Foreskin melanocyte (primary cell): ENCODE measurements at places on chromosomes 7 and 10.

DNA sequence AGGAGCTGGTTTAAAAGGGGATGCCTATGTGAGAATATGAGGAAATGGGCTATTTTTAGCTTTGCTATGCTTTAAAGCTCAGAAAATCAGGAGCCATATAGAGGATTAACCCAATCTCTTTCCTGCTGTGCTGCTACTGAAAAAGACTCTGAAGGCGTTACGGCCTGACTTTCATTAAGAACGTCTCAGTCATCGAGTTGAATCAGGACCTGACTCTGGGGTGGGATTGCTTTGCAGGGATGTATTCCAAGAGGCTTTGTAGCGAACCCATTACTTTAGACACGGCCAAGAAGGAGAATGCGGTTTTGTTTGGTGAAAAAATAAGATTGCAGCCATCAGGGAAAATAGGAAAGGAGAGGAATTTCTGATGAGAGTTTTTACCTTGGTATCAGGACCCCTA is 426.9 kb downstream of the CCSER2 start:
- no peak for DNase-seq

GRCh38 chr7:68235937-68236336 is 1239.3 kb downstream of the TYW1 start:
- DNase-seq, result peak; percentile 86

DNA sequence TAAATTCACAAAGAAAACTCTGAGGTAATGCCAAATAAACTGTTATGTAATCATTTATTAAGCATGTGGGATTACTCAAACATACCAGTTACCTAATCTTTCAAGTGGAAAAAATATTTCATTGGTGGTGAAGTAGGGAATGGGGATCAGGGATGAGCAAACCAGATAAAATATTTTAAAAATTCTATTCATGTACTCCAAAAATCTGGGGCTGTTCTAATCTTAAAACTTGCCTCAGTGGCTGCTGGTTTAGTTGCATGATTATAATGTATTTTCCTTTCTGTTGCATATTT is 19.5 kb downstream of the LMOD2 start:
- DNase-seq, result no peak

DNA sequence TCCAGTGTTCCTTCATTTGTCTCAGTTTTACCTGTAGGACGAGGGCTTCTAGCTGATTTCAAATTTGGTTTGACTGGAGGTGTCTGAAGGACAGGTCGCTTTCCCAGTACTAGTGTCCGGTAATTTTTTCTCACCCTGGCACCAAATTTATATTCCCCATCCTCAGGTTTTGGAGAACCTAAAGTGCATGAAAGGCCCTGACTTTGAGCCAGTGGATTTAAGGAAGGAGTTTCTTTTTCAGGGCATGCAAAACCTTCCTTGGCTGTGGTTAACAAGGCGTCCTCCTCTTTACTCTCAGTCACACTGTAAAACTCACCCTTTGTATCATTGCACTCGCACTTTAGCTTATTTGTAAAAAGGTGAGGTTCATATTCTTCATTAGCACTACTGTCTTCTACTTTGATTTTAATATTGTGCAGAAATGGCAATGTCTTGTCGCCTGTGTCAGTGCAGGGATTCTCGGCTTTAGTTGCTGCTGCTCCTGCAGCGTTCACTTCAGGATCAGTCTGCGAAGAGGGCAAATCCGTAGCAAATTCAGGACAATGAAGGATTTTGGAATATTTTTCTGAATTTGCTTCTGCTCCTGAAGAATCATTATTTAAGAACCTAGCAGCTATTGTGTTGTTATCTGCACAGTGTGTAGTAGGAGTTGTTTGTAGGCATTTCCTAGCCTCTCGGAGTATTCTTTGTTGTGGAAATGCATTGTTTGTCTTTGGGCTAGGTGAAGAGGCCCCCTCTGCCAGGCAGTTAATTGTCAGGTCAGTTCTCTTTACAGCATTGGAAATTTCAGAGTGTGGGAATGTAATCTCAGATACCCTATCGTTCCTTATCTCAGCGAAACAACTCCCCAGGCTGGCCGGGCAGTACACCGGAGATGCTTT is 9.9 kb downstream of the SKIDA1 start:
- no peak for DNase-seq

- no peak for DNase-seq
These were observed 250.3 kb downstream of the TCERG1L start for GRCh38 chr10:131061216-131061615.

- DNase-seq, result no peak
These were observed 24.0 kb downstream of the HABP2 start for GRCh38 chr10:113576852-113577251.

GRCh38 chr7:129784783-129785684 is 167.7 kb downstream of the UBE2H start:
- DNase-seq, result peak; percentile 17

- peak; percentile 82 for DNase-seq
These were observed 537.4 kb upstream of the SORCS1 start for GRCh38 chr10:107701943-107702342.

GRCh38 chr7:27579565-27579964 is 83.1 kb downstream of the HIBADH start:
- DNase-seq, result no peak

DNA sequence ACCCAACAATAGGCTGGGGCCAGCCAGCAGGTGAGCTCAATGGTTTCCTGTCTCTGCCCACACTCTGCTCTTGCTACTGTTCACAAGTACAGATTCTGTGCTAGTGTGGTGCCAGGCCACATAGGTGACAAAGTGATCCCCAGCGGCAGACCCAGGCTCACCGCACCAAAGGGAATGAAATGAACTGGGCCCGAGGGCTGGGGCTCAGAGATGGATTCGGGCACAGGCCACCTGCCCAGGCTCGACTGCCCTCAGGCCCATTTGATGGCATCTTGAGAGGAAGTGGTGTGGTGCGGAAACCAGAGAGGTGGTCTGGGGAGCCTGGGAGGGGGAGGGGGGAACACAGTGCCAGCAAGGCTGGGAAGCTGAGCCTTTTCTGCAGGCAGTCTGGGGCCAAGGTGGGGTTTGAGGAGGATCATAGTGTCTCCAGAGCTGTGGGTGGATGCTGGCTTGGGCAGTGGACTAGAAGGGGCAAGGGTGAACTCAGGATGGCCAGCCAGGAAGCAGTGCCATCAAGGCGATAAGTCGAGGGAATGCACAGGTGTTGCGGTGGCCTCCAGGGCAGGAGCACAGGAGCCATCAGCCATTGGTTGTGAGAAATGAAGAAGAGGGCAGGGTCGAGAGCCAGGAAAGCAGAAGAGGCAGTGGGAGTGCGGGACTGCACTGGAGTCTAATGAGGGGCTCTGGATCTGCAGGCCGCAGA is 85.2 kb downstream of the ARHGAP22 start:
- DNase-seq, result no peak

DNA sequence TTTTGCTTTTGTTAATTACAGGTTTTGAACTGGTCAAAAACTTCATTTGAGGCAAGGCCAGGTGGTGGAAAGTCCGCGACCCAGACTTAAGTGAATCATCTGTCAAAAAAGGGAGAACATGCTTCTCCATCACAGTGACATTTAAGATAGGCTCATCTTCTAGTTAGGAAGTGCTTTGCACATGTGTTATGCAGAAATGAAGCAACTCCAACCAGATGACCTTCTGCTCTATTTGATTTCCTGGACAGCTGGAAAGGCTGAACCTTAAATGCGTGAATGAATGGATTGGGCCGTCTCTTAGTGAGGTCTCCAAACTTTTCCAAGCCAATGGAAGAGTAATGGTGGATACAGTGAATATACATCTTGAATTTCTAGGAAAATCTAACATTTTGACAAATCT is 101.6 kb upstream of the FAM13C start:
- DNase-seq, result no peak

GRCh38 chr10:92146781-92147180 is 144.1 kb downstream of the CPEB3 start:
- no peak for DNase-seq

GRCh38 chr10:118799777-118800176 is 45.0 kb upstream of the CACUL1 start:
- no peak for DNase-seq

- no peak for DNase-seq
These were observed 190.0 kb downstream of the PLXNA4 start for GRCh38 chr7:132386201-132386681.

DNA sequence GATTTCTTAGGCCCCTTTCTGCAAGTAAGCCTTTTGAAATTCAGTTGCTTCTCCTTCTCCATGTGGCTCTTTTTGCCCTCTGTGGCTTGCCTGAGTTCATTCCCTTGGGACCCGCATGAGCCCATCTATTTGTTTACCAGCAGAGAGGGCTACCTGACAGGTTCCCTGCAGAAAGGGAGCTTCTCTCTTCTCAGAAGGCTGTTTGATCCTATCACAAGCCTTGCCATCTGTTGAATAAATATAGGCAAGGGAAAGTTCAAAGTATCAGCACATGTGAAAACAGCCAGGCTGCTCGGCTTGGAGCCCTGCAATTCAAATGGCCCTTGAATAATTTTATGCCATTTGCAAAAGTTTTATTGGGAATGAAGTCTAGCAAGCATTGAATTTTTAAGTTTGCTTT is 720.2 kb upstream of the FZD8 start:
- no peak for DNase-seq

DNA sequence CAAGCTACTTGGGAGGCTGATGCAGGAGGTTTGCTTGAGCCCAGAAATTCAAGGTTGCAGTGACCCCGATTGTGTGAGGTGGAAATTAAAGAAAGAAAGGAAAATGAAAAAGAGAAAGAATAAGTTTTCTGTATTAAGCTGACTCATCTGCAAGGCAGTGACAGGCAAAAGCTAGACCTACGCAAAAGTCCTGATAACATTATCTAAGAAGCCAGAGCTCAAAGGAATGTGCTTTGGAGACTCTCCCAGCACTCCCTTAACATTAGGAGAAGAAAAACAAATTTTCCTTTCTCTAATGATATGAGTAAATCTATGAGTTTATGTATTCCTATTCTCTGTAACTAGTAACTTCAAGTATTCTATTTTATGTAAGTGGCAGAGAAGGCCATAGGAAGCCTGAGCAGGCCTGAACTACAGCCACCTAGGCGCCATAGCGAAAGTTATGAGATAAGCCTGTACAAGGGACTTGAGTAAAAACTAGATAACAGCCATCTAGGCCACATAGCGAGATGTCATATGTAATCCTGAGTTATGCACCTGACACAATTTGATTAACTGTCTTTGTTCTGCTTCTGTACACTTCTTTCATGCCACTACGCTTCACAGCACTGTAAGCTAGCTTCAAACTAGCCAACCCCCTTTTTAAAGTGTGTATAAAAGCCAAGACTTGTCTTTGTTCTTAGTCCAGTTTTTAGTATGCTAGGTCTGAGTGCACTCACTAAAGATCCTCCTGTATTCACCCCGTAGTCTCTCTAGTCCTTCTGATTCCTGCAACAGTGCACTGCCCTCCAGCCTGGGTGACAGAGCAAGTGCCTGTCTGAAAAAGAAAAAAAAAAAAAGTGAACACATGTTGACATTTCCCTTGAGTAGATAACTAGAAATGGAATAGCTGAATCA is 9.4 kb upstream of the ZWINT start:
- no peak for DNase-seq

DNA sequence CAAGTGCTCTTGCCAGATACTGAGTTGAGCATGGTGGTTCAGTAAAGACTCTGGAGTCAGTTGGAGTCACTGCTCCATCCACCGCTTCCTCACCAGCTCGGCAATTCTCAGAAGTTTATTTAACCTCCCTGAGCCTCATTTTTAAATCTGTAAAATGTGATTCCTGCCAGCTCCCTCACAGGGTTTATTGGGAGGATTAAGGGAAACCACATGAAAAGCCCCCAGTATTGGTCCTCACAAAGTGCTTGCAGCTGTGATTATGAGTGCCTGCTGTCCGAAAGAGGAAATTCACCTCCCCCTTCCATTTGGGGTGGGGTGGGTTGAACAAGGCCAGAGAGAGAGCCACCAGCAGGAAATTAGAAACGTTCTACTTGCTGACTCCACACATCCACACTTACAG is 99.0 kb downstream of the AOAH start:
- no peak for DNase-seq

DNA sequence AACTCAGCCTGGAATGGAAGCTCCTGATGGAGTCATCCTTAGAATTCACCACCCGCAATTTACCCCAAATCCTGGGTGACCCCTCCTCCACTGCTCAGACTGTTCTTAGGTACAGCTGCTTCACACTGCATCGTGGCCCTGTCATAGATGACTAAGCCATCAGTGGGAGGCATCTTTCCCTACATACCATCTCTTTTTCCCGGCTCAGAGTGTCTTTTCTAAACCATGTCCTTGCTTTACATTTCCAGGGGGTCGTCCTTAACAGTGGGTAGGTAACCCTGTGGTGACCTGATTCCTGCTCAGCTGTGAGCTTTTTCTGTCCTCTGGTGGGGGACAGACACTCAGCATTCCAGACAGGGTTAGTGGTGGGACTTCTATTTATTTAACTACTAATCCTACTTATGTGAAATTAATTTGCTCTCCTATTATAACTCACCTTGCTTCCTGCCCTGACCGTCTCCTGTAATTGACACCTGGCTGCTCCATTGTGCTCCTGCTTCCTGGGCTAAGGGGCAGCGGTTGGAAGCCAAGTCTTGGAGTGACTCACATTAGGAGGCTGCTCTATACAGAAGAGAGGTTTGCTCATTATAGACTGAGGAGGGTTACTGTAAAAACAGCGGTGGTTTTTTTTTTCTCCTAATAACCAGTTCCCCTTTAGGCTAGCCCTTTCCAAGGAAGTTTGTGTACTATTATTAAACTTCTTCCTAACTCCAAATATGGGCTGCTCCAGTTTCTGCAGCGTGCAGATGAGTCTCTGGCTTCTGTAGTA is 40.6 kb downstream of the PYROXD2 start:
- no peak for DNase-seq

DNA sequence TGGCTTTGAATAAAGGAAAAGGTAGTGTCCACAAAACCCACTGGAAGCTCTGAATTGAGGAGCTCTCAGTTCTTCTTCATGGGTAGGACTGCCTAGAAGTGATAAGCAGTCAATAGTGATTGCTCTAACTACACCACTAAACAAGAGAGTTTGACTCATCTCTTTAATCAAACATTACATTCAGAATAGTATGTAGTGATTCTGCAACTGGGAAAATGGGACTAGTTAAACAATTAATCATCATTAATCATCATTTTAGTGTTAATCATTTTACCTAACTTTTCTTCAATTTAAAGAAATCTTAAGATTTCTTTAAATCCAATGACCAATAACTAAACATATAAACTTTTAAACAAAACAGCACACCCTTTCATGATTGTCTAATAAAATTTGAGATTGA is 484.0 kb upstream of the FZD8 start:
- DNase-seq, result no peak

DNA sequence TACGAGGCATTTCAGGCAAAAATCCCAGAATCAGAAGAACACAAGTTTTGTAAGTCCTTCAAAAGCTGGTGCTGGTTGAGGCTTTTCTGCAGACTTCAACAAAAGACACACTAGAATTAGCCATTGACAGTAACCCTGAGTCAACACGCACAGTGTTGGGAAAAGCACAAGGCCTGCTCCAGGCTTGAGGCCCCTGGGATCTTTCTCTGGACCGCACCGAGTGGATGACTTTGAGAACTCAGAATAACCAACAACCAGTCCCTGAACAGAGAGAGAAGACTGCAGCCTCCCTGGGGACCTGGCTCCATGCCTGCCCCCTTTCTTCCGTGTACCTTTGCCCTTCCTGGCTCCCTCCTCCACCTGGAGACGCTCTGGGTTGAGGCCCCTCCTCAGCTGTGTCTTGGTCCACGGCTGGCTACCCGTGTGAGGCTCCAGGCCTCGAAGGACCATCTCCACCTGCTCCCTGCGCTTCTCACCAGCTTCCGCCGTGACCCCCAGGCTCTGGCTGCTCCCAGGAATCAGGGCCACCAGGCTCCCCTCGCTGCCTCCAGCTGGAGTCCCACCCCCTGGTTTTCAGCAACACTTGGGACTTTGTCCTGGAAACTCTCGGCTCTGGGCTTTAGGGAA is 28.4 kb downstream of the DIP2C start:
- DNase-seq, result no peak

- no peak for DNase-seq
These were observed 345.5 kb upstream of the POM121L12 start for GRCh38 chr7:52689912-52690311.

- DNase-seq, result no peak
These were observed 6.0 kb downstream of the EGFR start for GRCh38 chr7:55024776-55025175.
